ENCODE measurements at places on chromosomes 12 and 14. TPM values are rescaled to one million over a fixed set of nuclear protein-coding genes. Genes with fewer than 3 reads are reported as not detected.

- DNase-seq: no peak
Measured at GRCh38 chr14:93824518-93825234, 36.4 kb upstream of the PRIMA1 start.

The CLIP1 gene
- total RNA-seq: 84.2 TPM

The C14orf93 gene
- 8.2 TPM for total RNA-seq

DNA sequence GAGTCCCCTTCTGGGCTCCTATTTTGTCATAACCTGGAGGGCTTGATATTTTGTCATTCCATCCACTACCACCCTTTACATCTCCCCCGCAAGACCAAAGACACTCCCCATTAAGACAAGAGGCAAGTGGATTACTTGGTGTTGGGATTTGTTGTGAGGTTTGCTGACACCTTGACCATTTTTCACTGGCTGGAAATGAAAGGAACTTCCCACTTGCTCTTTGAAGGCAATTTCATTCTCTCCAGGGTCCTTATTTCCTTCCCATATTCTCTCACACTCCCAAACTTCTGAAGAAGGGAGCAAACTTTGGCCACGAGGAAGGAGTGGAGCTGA, 14.9 kb downstream of the AGAP2 start:
- DNase-seq: no peak

DNA sequence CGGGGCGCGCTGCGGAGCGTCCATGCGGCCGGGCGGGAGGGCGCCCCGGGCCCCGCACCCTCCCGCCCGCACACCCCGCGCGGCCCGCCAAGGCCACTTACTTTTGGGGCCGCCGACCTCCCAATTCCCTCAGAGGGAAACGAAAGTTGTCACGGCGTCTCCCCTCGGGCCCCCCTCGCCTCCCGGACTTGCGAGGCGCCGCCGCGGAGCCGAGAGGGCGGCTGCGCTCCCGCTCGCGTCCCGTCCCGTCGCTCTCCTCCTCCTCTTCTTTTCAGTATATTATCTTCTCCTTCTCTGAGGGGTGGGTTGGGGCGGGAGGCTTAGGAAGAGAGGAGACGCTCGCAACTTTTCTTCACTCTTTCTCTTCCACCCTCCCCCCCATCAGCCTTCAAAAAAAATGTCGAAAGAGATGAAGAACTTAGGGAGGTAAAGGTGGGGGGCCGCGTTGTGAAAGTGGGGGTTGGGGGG, 613 bp downstream of the DUSP16 start:
- DNase-seq: no peak

- no peak for DNase-seq
Measured at GRCh38 chr12:422526-422925, 21.1 kb downstream of the CCDC77 start.

- no peak for DNase-seq
Measured at GRCh38 chr14:89332031-89332430, 85.0 kb downstream of the FOXN3 start.

The AMDHD1 gene
- 1.1 TPM for total RNA-seq

DNA sequence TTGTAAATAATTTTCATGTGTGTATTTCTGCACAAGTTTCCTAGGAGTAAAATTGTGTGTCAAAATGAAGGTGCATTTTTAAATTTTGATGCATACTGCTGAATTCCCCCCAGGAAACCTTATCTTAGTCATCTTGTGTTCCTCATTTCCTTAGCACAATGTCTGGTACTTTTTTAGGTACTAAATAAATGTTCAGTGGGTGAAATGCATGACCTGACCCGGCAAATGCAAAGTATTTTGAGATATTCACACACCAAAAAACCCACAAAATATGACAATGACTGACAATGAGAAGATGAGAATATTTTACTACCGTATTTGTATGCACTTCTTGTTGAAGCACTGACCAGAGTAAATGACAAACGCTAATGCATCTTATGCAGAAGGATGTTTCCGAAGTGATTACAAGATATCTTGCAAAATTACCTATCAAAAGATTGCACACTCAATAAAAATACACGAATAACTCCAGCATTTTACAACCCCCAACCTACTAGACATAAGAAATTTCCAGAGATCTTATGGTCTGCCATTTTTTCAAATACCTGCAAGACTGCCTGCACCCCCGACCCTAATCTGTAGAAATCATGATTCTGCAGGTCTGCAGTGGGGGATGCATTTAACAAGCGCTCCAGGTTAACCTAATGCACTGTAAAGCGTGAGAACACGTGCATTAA, 895 bp upstream of the PRKAB1 start:
- no peak for DNase-seq

GRCh38 chr14:22375321-22375930, 213.6 kb downstream of the DAD1 start:
- DNase-seq: peak; percentile 79

- DNase-seq: no peak
Measured at GRCh38 chr12:24470050-24470449, 478.9 kb downstream of the BCAT1 start.

DNA sequence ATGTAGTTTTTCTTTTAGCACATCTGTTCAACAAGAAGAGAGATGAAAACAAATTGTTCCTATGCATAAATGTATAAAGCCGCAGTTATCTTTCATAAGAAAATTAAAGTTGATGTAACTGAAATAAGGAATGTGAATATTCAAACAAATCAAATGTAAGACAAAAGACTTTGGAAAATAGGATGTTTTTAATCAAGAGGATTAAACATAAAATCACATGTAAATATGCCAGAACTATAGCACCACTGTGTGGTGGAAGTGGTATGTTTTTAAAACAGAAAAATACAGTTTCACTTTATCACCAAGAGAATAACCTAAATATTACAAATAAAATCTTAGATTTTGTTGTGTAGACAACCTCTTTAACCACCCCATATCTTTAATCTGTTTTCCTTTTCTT, 40.4 kb downstream of the CAPS2 start:
- DNase-seq: peak; percentile 26
